Bronchial smooth muscle cell (primary cell): ENCODE measurements at places on chromosomes 12 and 14. TPM values are rescaled to one million over a fixed set of nuclear protein-coding genes. Genes with fewer than 3 reads are reported as not detected.

The CD163L1 gene
- total RNA-seq = under 0.01 and 0.16 TPM in 2 replicates

The CCDC38 gene
- under 0.01 TPM in 1 of 2 replicates, not detected in the other for total RNA-seq

The MIP gene
- total RNA-seq = not detected in 2 replicates

The RPGRIP1 gene
- total RNA-seq = 0.16 TPM in 1 of 2 replicates, not detected in the other

The SRP54 gene
- total RNA-seq = 57.4 and 78.0 TPM in 2 replicates

The KRT83 gene
- not detected in 2 replicates for total RNA-seq

The NINJ2 gene
- 2.7 and 3.0 TPM in 2 replicates for total RNA-seq

The ANO2 gene
- not detected in 2 replicates for total RNA-seq

The RNASE7 gene
- total RNA-seq = not detected in 2 replicates

The SNAPC1 gene
- 5.2 and 8.2 TPM in 2 replicates for total RNA-seq

The HOXC6 gene
- 0.16 and 0.43 TPM in 2 replicates for total RNA-seq

The SUPT16H gene
- 61.8 and 70.7 TPM in 2 replicates for total RNA-seq

The P2RX4 gene
- 14.0 and 16.9 TPM in 2 replicates for total RNA-seq

The GPR162 gene
- 5.1 and 5.8 TPM in 2 replicates for total RNA-seq

The TAS2R31 gene
- total RNA-seq = 1.6 and 3.0 TPM in 2 replicates

The AGAP2 gene
- 0.32 and 0.43 TPM in 2 replicates for total RNA-seq

The ATP23 gene
- 12.9 and 24.2 TPM in 2 replicates for total RNA-seq

The LRRC9 gene
- not detected in 2 replicates for total RNA-seq

The OR6C2 gene
- total RNA-seq = not detected in 2 replicates

The PPP1R1A gene
- not detected in 2 replicates for total RNA-seq

The TAMALIN gene
- 19.2 and 20.3 TPM in 2 replicates for total RNA-seq

The BEGAIN gene
- 0.17 TPM in 1 of 2 replicates, not detected in the other for total RNA-seq

The LBHD2 gene
- not detected in 2 replicates for total RNA-seq

The GCH1 gene
- 1.1 and 2.3 TPM in 2 replicates for total RNA-seq

The RBP5 gene
- 0.09 TPM in 1 of 2 replicates, not detected in the other for total RNA-seq

The CCDC60 gene
- total RNA-seq = not detected in 2 replicates

The IL23A gene
- 0.09 TPM in 1 of 2 replicates, not detected in the other for total RNA-seq

The CATSPERB gene
- not detected in 2 replicates for total RNA-seq

The KCNJ8 gene
- 5.5 and 8.2 TPM in 2 replicates for total RNA-seq

The AICDA gene
- not detected in 2 replicates for total RNA-seq

The TMED10 gene
- total RNA-seq = 164 and 166 TPM in 2 replicates

The PTPRO gene
- 0.17 and 0.32 TPM in 2 replicates for total RNA-seq

The RPS26 gene
- 94.3 and 144 TPM in 2 replicates for total RNA-seq

The PTHLH gene
- 0.17 and 0.47 TPM in 2 replicates for total RNA-seq

The CAPZA3 gene
- not detected in 2 replicates for total RNA-seq

The INHBE gene
- total RNA-seq = 0.47 and 0.52 TPM in 2 replicates

The SLC6A13 gene
- 0.09 TPM in 1 of 2 replicates, not detected in the other for total RNA-seq

The C14orf180 gene
- not detected in 2 replicates for total RNA-seq

The LMNTD1 gene
- 0.32 TPM in 1 of 2 replicates, not detected in the other for total RNA-seq

The PTPRB gene
- under 0.01 and 0.09 TPM in 2 replicates for total RNA-seq

The TAS2R7 gene
- total RNA-seq = not detected in 2 replicates

The RND1 gene
- total RNA-seq = 0.26 and 0.79 TPM in 2 replicates

The DCTN2 gene
- 79.6 and 85.2 TPM in 2 replicates for total RNA-seq

The GPR135 gene
- 0.94 and 1.7 TPM in 2 replicates for total RNA-seq

The FBXO33 gene
- 13.2 and 21.2 TPM in 2 replicates for total RNA-seq
